HFFc6 (cell line): ENCODE measurements at places on chromosomes 1 and 21.

DNA sequence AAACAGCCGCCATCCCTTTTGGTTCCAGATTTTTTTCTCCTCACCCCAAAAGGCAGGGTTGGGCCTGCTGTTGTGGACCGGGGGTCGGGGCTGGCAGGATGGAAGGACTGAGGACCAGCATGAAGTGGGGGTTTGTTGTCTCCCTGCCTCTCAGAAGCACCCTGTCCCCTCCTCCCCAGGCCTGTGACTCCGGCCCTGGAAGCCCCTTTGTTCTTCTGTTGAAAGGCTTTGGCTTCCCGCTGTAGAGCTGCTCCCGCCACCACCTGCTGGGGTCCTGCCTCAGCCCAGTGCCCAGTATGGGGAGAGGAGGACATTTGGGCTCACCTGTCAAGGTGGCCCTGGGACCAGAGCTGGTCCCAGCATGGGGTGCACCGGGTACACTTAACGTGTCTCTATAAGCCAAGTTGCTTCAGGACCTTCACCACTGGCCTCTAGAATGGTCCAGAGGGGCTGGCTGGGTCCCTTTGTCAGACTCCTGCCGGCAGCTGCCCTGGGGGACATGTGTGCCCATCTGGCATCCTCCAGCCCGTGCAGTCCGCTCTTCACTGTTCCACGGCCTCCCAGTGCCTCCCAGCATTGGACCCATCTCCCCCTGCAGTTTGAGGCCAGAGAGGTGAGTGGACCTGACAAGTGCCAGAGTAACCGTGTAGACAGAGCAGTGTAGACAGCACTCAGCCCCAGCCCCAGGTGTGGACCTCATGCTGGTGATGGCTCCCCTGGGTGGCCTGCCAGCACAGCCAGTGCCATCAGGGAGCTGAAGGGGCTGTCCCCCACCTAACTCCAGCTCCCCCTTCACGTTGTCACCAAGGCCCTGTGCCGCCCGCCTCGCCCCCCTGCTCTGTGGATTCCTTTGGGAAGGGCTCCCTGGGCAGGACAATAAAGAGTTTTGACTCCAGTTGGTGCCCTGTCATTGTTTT lies 6.1 kb upstream of the SYTL1 start:
- DNase-seq, result no peak

DNA sequence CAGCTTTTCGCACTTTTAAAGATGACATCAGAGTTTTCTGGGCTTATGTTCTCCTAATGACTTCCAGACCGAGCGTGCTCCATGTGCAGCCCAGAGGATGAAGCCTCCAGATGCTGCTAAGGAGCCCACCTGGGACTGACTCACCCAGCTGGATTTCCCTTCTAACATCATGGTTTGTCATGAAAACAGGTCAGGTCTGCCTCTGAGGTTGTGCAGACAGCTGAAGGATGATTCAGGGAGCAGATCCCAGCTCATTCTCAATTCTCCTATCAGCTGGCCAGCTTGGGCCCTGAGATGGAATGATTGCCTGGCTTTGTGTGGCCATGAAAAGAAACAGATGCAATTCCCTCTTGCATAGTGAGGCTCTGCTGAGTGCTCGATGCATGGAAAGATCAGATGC lies 123.9 kb upstream of the DUSP10 start:
- peak; percentile 28 for DNase-seq

- peak; percentile 64 for DNase-seq
Observed at GRCh38 chr1:235783148-235783776, 83.4 kb downstream of the LYST start.

DNA sequence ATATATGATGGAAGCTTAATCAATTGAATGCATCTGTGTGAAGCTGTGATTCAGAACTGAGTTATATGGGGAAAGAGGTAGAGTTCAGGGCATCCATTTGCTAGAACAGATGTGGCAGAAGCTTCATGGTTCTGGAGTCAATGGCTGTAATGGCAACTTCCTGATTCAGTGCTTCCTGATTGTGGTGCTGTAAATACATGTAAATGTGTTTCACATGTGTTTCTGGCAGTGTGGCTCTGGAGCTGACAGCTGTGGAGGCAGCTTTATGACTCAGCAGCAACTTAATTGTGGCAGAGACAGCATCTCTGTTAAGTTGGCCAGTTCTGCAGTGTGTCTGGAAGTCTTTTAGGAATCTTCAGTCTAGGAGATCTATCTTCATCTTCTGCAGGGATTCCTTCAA lies 226.6 kb upstream of the ZRANB2 start:
- peak; percentile 32 for DNase-seq

GRCh38 chr1:171160639-171161354 lies 24.3 kb upstream of the FMO2 start:
- DNase-seq, result no peak

- no peak for DNase-seq
Observed at GRCh38 chr21:41164981-41165655, 2.8 kb upstream of the BACE2 start.

GRCh38 chr1:164440232-164440631 lies 118.8 kb upstream of the PBX1 start:
- peak; percentile 2 for DNase-seq

DNA sequence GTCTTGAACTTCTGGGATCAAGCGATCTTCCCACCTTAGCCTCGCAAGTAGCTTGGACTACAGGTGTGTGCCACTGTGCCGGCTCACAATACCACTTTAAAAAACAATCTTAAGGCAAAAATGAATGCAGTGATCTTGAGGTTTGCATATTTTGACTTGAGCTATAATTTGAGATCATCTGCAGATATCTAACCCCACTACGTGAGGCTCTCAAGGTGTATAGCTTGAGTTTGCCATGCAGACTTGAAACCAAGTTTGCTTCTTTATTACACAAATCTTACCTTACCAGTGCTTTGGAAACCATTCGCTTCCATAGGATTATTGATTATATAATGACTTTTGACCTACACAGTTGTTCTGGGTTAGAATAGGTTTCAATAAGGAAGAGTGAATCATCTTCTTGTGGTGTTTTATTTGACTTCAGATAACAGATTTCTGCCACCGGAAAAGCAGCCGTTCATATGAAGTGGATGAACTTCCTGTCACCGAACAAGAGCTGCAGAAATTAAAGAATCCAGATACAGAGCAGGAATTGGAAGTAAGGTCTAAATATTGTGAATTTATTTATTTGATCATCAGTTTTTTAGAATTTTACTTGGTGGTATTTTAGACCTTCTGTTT lies 155.1 kb downstream of the VPS13D start:
- no peak for DNase-seq

DNA sequence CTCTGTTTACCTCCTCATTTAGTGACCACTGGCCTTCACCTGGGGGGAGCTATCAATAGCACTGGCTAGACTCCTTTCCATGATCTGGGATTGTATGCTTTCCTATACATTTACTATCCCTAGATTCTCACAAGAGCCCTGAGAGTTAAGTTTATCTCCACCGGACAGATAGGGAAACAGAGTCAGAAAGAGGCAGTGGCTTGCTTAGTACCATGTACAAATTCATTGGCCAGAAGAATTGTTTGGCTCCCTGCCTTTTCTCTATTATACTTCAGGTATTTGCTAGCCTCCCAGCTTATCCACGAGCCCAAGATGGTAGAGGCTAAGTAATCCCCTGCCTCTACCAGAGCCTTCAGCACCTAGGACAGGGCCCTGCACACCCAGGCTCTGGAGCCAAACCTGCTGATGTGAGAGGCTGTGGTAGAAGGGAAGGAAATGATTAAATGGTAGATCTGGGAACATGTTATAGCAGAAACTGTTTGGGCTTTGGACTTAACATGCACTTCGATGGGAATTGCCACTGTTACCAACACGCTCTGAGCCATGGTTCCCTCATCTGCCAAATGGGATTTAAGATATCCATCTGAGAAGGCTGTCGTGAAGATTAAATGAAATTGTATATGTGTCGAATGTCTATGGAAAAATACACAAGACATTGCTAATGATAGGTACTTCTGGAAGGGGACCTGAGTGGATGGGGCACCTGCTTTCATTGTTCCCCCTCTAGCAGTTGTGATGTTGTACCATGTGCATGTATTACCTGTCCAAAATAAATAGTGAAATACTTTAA lies 3.1 kb upstream of the BLACAT1 start:
- peak; percentile 28 for DNase-seq
